ENCODE measurements at places on chromosomes 3 and 15.

DNA sequence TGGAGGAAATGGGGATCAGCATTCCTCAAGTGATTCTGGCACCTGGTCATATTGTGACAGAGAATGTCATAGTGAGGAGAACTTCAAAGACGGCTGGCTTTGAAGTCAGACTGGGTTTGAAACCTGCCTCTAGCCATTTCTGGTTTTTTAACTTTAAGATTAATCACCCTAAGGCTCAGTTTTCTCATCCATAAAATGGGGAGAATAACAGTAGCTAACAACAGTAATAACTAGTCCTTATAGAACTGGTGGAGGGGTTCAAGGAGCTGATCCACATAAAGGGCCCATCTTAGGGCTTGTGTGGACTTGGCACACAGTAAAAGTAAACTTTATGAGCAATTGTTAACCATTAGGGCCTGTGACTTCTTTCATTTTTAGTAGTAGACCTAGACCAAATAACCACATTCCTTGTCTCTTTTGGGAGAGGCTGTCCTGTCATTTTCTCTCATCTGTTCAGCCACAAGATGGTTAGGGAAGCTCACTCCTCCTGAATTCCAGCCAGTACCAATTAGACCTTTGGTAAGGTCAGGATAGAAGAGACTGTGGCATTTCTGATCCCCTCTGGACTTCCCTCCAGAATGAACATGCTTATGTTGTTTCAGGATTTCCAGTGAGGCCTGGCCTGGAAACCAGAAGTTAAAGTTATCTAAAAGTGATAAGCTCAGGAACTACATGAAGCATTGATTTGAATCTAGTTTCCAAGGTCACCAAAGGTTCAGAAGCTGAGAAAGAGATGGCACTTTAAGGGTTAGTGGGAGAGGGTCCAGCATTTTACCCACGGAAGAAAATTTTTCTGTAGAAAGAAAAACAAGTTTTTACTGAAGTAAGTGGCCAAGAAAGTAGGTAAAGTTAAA lies 159.3 kb upstream of the DPH6 start:
- DNase-seq = no peak

GRCh38 chr3:132029182-132029902 lies 5.5 kb downstream of the CPNE4 start:
- DNase-seq = peak; percentile 93

DNA sequence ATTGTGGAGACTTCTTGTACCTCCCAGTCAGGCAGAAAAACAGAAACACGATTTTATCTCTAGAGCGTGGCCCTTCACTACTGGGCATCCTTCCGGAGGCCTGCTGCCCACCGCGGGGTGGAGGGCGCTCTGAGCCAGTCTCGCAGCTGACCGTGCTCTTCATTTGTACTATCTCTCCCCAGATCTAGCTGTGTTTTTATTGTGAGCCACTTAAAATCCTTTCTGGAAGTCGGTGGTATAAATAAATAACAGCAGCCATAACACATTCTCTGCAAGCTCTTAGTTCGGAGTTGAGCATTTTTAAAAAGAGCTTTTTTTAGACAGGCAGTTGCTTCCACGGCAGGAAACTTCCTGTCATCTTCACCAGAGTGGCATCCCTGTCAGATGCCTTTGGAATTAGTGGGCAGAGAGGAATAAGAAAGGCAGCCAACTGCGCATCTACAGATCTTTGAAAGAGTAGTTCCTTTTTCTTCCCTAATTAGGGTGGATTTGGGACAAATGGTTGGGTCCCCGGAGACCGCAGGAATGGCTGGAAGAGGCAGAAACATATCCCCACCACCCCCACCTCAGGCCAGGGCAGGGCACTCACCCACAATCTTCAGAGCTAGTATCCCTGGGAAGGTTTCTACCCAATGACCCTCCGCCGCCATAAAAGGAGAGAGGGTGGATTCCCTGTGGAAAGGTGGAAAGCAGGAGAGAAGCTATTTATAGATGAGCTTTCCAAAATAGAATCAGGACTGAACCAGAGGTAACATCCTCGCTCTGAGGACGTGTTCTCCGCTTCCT lies 91.1 kb downstream of the TOP2B start:
- no peak for DNase-seq

DNA sequence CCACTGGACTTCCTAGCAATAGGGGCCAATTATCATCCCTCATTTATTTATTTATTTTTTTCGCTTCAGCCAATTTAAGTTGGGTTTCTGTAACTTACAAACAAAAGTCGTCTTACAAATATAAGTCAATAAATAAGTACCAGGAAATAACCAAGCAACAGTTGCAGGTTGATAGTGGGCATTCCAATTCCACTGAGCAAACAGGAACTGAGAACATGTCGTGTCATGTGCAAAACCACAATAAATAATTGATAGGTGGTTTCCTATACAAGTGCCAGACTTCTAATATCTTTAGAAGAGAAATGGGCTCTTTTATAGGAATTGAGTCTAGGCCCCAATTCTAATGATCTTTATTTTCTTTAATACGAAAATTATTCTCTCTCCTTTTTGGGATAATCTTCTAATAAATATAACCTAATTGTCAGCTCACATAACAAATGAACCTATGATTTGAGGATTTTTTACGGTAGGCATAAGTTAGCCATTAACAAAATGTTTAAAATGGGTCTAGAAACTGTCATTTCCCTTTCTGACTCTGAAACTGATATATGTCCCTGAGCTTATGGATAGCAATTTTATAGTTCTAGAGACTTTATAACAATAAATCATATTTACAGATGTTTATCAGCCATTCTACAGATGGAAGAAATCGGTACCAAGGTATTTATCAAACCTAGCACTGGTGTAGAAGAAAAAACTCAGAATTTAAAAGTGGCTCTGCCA lies 571.8 kb downstream of the FOXP1 start:
- DNase-seq = peak; percentile 22

DNA sequence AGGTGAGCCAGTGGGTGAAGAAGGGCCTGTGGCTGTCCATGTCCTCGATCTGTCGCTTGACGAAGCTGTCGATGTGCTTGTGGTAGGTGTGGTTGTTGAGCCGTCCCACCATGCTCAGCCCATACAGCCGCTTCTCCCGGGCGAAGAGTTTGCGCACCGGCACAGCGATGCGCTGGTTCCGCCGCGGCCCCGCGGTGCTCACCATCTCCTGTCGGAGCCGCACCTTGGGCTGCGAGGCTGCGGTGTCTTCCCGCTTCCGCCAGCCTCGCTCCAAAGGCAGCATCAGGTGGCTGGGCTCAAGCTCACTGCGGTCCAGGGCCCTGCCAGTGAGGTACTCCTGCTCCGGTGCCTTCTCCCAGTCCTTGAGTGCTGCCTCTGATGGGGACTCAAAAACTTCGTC lies 34.0 kb upstream of the GRIP2 start:
- no peak for DNase-seq

DNA sequence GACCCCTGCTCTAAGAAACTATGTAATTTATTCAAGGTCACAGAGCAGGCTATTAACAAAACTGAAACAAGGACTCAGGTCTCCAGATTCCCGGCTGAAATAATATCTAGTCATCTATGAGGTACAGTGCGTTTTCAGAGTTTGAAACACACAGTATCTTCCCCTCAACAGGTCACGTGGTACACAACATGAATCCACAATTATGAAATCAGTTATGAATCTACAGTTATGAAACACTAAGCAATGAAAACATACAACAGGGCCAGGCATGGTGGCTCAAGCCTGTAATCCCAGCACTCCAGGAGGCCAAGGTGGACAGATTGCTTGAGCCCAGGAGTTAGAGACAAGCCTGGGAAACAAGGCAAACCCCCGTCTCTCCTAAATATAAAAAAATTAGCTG lies 72.7 kb downstream of the FSIP1 start:
- DNase-seq = no peak

GRCh38 chr3:55329849-55330248 lies 157.3 kb downstream of the WNT5A start:
- no peak for DNase-seq

Measured in hematopoietic multipotent progenitor cell treated with erythropoietin and hydrocortisone succinate and interleukin-3 and kit ligand, for 6 days (in vitro differentiated cells).